ENCODE measurements at places on chromosomes 1 and 21.

- DNase-seq: no peak
Observed at GRCh38 chr1:25361901-25362300, 23.8 kb downstream of the TMEM50A start.

DNA sequence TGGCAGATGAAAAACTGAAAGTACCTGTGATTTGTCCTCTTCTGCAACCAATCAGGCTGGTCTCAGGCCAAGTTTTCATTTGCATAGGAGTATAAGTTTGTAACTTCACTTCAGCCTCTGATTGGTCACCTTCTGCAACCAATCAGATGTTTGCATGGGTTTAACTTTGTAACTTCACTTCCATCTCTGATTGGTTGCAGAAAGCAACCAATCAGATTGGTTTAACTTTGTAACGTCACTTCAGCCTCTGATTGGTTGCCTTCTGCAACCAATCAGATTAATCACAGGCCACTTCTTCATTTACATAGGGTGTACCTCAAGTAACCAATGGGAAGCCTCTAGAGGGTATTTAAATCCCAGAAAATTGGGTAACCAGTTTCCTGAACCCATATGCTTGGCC, 18.9 kb upstream of the TUT4 start:
- DNase-seq: no peak

DNA sequence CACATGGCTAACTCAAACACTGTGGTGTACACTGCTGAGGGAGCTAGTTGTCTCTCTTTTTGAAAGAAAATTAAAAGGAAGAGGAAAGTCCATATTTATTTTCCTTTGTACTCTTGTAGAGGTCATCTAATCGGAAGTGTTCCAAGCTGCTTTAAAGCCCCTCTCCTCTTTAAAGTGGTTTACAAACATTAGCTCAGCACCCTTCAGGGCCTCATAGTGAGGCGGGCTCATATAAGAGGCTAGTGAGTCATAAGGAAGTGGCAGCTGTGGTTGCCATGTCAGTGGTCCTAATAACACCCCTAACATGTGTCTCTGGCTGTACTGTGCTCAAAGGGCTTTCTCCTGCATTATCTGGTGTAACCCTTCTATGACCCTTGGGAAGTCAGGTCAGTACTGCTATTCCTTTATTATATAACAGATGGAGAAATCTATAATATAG, 104.4 kb upstream of the SERBP1 start:
- DNase-seq: no peak

GRCh38 chr1:61423643-61424042, 301.3 kb downstream of the TM2D1 start:
- DNase-seq: no peak

DNA sequence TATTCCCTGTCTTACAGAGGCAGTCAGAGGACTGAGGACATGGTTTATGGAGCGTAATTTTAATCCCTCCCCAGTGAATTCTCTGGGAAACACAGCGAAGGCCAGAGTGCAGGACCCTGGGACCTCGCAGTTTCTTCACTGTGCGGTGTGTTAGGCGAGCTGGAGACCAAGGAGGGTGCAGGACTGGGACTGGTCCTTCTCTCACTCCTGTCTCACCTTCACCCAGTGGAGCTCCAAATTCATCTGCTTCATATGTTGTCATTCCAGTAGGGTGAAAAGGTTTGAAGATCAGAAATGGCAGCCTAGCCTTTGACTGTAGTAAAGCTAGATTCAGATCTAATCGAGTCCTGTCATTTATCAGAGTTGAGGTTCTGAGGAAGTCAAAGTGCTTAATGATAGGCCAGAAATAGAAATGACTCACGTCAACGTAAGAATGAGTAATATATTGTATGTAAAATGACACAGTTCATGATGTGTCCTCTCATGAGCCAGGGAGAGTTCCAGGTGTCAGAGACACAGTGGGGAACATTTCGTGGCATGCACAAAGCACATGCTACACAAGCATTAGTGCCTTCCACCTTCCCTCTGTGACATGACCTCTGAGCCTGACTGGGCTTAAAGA, 647.5 kb downstream of the SMYD3 start:
- no peak for DNase-seq

- no peak for DNase-seq
Observed at GRCh38 chr1:44409757-44410156, 4.7 kb downstream of the RNF220 start.

DNA sequence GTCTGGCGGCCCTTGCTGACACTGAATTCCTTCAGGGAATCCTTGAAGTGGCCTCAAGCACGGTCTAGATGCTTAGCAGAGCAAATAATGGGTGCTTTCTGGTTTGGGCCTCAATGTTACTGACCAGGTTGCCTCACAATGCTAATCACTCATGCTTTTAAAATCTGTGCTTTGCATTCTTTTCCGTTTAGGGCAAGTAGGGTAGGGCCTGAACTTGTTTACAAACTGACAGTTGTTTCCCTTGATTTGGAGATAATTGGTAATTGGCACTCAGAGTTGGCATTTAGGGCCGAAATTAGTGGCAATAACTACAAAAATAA, 1.4 kb downstream of the VPS13D start:
- DNase-seq: no peak

GRCh38 chr1:232937741-232938375, 12.6 kb upstream of the NTPCR start:
- no peak for DNase-seq

DNA sequence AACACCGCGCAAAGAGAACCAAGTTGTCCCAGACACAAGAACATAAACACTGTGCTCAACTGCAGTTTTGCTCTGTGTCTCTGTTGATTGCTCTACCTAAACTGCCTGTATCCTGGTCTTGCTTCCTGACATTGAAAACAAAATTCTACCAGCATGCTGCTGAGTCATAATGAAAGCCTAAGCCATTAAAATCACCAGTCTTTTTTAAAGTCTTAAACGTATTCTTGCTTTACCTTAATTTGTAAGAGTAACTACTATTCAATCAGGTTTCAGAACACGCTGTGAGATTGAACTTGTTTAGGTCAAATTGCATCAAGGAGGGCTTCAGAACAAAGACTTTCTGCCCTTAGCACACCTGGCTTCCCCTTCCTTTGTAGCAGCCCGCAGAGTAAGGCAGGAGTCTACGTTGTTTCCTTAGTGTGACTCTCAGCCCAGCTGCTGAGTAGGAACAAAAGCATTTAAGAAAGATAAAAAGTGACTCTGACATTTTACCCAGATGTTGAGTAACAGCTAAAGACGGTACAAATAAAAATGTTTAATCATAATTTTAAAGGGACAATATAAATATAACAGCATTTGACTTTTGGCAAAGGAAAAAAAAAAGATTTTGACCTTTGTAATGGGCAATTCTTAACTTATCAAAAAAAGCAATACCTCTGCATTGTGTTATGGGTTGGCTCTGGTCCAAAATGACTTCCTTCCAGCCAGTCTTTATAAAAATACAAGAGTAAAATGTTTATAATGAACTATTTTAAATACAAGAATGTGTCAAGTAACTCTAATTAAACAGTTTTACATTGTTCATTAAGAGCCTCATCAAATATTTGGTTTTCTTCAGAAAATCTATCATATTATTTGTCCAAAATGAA, 186.9 kb upstream of the ADGRL4 start:
- DNase-seq: no peak

DNA sequence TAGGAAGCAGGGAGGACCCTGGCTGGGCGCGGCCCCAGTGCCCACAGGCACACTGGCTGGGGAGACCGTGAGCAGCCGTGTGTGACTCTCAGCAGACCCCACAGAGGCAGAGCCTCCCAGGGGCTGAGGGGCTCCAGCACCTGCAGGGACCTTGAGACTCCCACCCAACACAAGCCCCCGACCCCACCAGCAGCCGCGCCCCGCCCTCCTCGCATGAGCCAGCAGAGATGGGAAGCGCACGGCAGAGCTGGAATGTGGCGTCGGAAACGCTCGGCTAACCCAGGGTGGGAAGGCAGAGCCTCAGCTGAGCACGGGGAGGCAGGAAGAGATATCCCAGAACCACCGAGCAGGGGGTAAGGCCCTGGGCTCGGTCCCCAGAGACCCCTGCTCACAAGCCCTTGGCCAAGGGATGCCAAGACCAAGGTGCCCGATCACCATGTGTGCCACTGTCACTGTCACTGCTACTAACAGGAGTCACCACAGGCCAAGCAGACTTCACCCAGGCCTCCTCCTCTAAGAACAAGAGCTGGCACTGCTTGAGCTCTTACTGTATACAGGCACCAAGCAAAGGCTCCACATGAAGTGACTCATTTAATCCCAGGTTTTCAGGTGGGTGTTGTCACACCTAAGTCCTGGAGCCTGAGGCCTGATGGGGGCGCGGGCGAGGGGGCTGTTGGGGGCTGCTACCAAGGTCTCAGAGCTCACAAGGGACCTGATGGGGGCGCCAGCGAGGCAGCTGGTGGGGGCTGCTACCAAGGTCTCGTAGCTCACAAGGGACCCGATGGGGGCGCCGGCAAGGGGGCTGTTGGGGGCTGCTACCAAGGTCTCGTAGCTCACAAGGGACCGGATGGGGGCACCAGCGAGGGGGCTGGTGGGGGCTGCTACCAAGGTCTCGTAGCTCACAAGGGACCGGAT, 20.1 kb downstream of the MEGF6 start:
- DNase-seq: no peak

GRCh38 chr21:39319251-39319756, 5.9 kb upstream of the BRWD1 start:
- DNase-seq: no peak

- no peak for DNase-seq
Observed at GRCh38 chr1:7975212-7975865, 13.8 kb downstream of the PARK7 start.

- no peak for DNase-seq
Observed at GRCh38 chr1:30822006-30822405, 64.4 kb upstream of the LAPTM5 start.

- DNase-seq: no peak
Observed at GRCh38 chr21:28540514-28540913, 452.2 kb downstream of the LTN1 start.

- DNase-seq: no peak
Observed at GRCh38 chr1:110356379-110356778, 17.2 kb downstream of the RBM15 start.

- DNase-seq: no peak
Observed at GRCh38 chr1:177392336-177392735, 221.6 kb downstream of the BRINP2 start.

DNA sequence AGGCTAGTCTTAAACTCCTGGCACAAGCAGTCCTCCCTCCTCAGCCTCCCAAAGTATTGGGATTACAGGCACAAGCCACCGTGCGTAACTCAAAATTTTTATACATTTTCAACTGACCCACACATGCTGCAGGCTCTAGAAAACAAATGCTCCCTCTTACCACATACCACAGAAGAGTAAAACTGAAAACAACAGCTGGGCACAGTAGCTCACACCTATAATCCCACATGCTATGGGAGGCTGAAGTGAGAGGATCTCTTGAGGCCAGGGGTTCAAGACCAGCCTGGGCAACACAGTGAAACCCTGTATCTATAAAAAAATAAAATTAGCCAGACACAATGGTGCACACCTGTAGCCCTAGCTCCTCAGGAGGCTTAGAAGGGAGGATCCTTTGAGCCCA, 56.7 kb downstream of the AKT3 start:
- no peak for DNase-seq

All from NCI-H1417 treated with DMSO at 0.1 percent for 48 hours (cell line).